ENCODE measurements at places on chromosomes 3 and 15.

- DNase-seq: no peak
Observed at GRCh38 chr15:82698711-82699345, 10.8 kb downstream of the AP3B2 start.

GRCh38 chr3:156637480-156638022 is 36.8 kb upstream of the TIPARP start:
- DNase-seq: no peak

DNA sequence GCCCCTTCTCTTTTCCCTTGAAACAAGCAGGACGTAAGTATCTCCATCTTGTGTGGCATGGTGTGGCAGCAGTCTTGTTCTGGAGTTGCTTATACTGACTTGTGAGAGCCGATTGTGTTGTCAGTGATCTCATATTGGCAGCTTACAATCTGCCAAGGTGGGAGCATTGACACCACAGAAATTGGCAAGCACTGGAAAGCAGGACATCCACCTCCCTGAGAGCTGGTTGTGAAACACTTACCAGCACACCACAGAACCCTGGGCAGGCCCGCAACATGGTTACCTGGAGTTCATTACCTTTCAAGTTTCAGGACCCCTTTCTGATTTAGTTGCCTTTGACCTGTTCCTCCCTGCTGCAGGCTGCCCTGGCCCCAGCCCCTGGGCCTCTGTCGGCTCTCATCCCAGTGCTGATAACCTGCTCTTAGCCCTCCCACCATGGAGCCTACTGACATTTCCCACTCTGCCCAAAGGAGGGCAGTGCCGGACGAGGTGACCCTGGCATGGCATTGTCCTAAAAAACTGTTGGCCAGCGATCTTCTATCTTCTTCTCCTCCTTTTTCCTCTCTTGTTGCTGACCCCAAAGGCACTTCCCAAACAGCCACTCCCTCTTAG is 10.6 kb upstream of the ATP2B2 start:
- no peak for DNase-seq

DNA sequence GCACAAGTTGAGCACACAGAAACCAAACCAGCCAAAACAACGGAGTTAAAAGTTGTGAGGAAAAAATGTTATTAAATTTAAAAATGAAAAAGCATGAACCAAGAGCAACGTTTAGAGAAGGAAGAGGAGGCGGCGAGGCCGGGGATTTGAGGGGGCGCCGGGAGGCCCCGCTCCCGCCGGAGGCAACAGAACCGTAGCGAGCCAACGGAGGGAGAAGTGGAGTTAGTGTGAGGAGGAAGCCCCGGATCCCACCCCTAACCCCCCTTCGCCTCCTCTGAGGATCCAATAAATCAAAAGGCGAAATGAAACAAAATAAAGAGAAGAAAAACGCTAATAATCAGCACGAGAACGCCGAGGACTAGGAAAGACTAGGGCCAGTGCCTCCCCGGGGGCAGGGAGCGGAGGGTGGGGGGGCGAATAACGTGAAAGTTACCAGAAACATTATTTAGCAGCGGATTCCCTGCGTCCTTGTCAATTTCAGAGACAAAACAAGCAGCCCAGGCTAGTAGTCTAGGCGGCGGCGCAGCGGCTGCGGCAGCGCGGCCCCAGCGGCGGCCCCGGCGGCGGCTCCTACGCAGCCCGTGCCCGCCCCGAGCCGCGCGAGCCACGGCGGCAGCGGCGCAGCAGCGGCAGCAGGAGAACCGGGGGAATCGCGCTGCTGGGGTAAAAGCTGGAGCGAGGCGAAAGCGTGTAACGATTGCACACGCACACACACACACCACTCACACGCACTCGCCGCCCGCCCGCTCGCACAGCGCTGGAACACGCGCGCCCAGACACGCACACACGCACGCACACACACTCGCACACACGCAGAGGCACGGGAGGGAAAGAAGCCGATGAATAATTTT is 1.7 kb downstream of the MEIS2 start:
- DNase-seq: no peak

DNA sequence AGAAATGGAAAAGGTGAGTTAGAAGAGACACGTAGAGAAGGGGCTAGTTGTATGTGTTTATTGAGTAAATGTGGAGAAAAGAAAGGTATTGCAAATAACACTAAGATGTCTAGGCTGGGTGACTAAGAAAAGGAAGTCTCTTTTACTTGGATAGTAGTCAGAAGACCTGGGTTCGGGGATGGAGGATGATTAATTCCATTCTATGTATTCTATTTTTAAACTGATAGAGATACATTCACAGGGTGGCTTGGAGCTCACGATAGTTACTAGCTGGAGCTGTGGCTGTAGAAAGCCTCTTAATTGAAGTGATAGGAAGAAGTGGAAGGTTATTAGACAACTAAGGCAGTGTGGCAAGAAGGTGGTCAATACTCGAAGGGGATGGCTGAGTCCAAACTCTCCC is 65.9 kb upstream of the TNIK start:
- DNase-seq: no peak

DNA sequence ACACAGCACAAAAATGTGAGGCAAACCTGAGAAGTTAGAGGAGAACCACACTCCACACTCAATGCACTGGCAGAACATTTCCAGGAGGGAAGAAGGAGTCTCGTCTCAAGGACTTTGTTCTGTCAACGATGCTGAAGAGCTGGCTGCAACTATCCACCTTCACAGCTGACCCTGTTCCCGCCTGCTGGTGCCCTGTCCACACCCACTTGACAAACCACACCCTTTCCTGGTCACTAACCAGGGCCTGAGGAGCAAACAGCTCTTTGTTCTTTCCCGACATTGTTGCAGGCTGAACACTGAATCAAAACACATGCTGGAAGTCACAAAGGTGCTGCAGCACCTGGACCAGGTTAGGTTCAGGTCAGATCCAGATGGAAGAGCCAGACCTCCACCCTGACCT is 92.6 kb upstream of the ARRDC4 start:
- no peak for DNase-seq

DNA sequence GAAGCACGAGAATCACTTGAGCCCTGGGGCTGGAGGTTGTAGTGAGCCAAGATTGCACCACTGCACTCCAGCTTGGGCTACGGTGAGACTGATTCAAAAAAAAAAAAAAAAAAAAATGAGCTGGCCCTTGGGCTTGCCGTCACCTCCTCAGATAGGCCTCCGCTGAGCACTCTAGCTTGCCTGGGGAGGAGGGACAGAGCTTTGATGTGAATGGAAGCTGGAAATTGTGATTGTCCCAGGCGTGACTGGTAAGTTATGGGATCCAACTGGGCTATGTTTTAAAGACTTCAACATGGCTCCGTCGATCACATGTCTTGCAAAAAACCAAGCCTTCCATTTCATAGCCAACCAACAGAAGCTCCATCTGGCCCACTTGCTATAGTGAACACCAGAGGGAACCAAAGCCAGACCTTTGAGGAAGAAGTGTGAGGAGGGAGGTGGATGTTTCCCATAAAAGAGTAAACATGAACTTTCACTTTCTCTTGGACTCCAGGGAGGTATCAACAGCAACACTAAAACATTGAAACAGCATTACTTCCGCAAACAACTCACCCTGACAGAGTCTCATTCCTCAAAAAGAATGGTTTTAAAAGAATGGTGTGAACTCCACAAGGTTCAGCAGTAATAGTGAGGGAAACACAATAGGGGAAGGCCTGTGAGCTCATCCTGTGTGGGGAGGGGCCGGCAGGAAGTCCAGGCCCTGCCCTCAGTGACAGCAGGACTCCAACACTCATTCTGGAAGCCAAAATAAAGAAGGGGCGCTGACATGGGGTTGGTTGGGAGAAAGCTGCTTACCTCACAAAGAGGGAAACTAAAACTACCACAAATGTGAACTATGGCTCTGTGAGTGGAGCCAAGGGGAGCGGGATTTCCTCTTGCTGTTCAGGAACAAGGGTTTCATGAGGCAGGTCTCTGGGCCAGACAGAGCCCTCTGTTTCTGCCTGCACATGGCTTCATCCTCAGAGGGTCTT is 59.2 kb upstream of the IL12A start:
- DNase-seq: no peak

DNA sequence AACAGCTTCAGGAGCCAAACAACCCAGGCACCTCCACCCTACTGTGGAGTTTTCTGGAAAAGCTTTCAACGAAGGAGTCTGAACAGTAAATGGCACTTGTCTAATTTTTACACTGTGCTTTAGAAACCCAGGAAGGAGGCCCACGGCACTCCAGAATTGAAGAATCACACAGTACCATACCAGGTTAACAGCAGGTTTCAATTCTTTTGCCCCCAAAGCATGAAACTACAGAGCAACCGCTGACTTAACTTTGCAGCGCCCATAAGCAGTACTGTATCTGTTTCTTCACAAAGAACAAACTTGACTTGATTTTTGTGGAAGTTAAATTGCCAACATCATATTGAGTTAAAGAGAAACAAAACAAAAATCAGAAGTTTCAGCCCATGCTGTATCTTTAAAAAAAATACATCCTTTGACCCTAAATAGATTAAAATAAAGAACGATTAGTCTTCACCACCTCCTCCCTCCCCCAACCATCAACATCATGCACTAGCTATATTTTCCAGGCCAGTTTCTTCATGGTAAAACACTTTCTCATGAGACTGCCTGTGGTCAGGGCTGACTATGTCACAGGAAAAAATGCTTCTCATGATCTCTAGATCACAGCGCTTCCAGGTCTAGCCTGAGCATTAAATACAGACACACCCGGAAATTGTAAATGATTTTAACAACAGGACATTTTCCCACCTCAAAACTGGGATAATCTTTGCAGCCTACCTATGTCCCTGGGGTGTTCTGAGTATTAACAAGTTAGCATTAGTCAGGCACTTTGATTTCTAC is 456.3 kb downstream of the FOXP1 start:
- peak; percentile 36 for DNase-seq

GRCh38 chr3:134384963-134385362 is 10.7 kb upstream of the AMOTL2 start:
- no peak for DNase-seq

DNA sequence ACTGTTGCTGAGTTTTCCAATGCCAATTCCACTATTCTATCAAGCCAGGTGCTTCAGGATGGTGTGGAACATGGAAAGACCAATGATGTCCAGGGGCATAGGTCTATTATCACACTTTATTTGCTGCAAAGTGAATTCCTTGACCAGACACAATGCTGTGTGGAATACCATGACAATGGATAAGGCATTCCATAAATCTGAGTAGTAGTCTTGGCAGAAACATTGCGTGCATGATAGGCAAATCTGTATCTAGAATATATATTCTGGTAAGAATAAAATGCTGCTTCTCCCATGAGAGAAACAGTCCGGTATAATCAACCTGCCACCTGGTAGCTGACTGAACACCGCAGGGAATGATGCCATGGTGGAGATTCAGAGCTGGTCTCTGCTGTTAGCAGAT is 70.0 kb upstream of the ALDH1A3 start:
- no peak for DNase-seq

DNA sequence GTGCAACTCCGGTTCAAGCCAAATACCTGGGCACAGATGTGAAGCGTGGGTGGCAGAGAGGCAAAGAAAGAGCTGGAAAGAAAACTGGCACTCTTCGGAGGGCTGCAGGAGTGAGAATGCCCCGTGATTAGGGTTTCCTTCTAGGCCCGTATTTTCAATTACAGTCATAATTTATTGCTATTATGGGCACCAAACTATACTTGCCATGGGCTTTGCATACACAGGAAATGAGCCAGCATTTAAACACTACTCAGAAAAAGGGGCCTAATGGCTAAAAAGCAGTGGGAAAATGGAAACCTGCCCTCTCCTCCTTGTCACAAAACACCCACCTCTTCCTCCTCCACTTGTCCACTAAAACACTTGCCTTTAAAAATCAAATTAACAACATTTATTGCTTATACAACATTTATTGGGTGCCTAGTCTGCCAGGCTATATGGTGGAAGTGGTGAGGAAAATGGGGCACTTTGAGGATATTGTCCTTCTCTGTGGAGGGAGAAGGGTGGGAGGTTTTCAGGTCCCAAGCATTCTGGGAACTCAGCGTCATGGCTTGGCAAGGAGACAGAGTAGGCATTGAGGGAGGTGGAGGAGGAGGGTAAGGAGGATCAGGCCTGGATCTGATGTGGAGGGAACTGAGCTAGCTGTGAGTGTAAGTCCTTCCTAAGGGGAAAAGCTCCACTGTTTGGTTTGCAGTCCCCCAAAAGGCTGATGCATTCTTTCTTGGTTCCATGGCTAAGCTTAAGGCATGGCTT is 160.9 kb downstream of the SLCO3A1 start:
- no peak for DNase-seq

DNA sequence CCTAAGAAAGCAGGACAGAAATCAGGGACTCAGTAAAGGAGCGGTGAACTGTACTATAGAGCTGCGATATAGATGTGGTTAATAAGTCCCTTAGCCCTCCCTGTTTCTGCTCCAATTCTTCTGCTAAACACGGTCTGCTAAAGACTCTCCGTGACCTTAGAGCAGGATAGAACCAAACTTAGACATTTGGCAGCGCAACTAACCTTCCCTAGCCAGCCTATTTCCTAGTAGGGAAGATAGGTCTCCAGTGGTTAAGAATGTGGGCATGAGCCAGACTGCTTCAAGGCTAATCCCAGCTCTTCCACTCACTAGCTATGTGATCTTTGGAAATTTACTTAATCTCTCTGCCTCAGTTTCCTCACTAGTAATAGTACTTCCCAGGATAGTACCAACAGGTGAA is 193.6 kb upstream of the IL12A start:
- no peak for DNase-seq

DNA sequence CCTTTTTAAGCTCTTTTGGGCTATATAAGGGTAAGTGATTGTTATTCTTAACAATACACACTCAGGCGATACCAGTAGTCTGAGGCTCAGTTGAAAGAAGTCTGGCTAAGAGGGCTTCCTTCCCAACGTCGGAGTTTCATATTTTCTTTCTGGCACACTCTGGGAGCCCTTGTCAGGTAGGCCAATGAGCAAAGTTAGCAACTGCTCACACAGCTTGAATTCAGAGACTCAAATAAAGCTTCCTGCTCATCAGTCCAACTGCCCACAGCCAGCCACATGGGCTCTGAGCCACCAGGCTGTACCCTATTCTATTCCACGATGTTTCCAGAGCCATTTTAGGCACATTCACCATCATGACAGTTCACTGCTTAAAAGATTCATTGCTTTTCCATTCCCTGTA is 155.1 kb upstream of the TBL1XR1 start:
- DNase-seq: no peak

DNA sequence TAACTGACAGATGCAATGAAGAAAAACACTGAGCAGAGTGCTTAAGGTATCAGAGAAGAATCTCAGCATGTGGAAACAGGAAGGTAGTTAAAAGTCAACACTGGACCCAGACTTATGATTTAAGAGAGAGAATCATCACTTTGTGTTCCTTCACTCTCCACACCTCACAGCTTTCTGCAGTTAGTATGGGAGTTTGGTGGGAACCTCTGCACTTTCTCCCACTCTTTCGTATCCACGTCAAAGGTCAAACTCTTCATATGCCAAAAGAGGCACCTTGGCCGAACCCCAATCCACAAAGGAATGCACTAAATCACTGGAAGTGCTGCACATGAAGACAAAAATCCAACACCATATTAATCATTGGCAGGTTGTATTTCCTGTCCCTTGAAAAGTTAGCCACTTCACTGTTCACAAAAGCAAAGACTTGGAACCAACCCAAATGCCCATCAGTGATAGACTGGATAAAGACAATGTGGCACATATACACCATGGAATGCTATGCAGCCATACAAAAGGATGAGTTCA is 361.2 kb downstream of the MAGI1 start:
- DNase-seq: no peak

All from stimulated activated CD4-positive, alpha-beta T cell treated with anti-CD3 and anti-CD28 coated beads, Interleukin-1b, Interleukin-23, amount 100 ng/mL, for 4 hours (primary cell).